ENCODE measurements at places on chromosomes 2 and 18. TPM values are rescaled to one million over a fixed set of nuclear protein-coding genes. Genes with fewer than 3 reads are reported as not detected.

The NAPG gene
- 15.6 TPM for total RNA-seq

The GPC1 gene
- total RNA-seq, result 145 TPM

The STARD6 gene
- total RNA-seq, result not detected

The ACP1 gene
- total RNA-seq, result 50.9 TPM

The PNO1 gene
- 7.8 TPM for total RNA-seq

The DAW1 gene
- total RNA-seq, result 0.25 TPM

The RAB1A gene
- total RNA-seq, result 68.0 TPM

The MATN3 gene
- total RNA-seq, result 0.80 TPM

The NPAS2 gene
- 58.0 TPM for total RNA-seq

DNA sequence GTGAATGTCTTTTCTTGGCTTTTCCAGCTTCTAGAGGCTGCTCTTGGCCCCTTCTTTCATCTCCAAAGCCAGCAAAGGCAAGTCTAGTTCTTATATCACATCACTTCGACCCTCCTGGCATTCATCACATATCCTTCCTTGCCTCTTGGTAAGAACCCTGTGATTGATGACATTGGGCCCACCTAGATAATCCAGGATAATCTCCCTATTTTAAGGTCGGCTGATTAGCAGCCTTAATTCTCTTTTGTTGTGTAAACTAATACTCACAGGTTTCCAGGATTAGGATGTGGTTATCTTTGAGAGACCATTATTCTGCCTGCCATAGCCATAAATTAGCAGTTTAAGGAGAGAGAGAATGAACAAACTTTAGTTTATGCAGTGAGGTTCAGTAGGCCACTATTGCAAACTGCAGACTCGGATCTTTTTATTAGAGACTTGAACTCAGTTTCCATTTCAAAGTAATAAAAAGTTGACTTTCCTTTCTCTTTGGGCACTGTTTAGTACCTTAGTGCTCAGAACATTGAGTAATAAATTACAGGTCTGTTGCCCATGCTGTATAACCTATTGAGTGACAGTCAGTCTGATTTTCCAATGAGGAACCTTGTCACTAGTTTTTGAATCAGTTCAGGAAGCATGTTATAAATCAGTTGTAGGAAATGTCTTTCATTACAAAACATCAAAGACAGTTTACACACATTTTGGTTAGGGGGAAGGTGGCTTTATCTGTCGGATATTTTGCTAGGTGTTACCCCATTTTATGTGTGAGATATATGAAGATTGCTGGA lies 4.5 kb downstream of the NDUFV2 start:
- no peak for DNase-seq

DNA sequence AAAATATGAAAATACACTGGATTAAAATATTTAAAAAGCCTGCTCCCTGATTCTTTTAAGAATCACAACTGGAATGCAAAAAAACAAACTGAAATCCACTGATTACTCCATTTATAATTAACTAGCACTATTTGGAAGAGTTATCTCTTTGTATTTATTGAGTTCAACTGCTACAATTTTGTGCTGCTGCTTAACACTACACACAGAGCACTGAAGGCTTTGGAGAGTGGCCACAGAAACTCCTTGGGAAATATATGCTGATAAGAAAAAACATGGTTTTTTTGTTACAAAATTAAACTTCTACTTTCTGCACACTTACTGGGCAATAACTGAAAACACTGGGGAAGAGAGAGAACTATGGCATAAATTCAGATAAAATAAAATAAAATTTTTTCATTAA lies 19.8 kb upstream of the BZW1 start:
- DNase-seq, result no peak

DNA sequence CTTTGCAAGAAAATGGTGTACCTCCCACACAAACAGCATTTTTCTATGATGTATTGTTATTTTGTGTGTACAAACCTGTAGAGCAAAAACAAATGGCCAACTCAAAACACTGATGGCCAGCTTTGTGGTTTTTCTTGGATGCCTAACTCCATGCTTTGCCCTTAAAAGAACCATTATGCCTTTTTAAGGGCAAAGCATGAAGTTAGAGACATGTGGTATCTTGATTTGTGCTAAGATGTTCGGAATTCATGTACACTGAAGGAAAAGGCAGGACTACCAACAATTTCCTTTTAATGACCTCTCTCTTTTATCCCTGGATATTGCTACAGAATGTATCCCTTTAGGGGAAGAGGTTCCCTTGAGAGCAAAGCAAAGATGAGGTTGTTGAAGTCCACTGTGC lies 273.6 kb downstream of the SCG2 start:
- no peak for DNase-seq

- no peak for DNase-seq
These were observed 22.1 kb downstream of the EHD3 start for GRCh38 chr2:31255911-31256571.

DNA sequence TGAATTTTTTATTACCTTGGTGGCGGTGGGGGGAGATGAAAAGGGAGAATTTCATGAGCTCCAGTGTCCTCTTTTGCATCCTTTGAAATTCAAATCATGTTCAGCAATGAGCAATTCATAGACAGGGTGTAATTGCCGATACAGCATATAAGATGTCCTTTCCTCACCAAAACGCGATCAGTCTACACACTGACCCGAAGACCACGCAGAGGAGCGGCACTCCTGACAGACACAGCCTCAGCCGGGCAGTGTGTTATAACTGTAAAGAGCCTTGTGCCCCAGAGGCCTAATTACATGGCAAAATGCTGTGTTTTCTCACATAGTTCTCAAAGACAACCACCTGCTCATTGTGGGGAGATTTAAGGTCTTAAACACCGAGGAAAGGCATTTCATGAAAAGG lies 38.4 kb upstream of the APCDD1 start:
- no peak for DNase-seq

DNA sequence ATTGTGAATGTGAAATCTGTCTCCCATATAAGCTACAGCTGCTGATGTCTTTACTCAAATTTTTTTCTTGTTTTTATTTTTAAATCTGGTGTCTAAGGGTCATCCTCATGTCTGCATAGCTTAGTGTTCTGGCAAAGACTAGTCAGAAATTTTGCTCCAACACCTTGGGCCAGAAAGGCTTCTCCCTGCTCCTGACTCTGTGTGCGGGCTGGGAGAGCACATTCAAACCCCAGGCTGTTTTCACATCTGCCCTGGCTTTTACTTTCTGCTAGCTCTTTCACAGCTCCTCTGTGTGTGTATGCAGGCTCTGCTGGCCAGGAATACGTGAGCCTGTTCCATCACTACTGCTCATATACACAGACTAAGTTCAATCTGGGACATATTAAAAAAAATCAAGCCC lies 102.9 kb upstream of the RIOK3 start:
- no peak for DNase-seq

- DNase-seq, result no peak
These were observed 164.6 kb downstream of the HDAC4 start for GRCh38 chr2:239236043-239236807.

DNA sequence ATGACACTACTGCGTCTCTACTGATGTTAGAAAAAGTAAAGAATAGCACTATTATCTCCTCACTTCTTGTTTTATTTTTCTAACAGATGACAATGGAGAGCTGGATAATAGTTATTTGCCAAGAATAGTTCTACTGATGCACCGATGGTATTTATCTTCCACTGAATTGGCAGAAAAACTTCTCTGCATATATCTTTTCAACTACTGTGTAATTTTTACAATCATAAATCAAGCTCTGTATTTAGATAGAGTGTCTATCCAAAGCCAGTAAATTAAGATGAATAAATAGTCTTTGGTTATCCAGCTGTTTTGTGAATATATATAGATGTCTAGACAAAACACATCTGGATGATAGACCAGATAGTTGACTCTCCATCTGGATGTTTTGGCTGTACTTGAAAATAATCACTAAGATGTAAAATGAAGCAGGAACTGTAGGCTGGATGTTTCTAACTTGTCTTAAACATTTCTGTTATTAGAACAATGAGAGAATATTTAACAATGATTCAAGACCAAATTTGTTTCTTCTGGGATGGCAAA lies 40.1 kb downstream of the RASGRP3 start:
- no peak for DNase-seq

GRCh38 chr2:32231959-32232358 lies 32.7 kb downstream of the NLRC4 start:
- no peak for DNase-seq

DNA sequence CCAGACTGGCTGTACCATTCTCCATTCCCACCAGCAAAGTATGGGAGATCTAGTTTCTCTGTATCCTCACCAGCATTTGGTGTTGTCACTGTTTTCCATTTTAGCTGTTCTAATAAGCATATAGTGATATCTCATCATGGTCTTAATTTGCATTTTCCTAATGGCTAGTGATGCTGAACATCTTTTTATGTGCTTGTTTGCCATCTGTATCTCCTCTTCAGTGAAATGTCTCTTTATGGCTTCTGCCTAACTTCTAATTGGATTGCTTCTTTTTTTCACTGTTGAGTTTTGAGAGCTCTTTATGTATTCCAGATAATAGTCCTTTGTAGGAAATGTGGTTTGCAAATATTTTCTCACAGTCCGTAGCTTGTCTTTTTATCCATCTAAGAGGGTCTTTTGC lies 18.9 kb upstream of the BIN1 start:
- DNase-seq, result no peak

DNA sequence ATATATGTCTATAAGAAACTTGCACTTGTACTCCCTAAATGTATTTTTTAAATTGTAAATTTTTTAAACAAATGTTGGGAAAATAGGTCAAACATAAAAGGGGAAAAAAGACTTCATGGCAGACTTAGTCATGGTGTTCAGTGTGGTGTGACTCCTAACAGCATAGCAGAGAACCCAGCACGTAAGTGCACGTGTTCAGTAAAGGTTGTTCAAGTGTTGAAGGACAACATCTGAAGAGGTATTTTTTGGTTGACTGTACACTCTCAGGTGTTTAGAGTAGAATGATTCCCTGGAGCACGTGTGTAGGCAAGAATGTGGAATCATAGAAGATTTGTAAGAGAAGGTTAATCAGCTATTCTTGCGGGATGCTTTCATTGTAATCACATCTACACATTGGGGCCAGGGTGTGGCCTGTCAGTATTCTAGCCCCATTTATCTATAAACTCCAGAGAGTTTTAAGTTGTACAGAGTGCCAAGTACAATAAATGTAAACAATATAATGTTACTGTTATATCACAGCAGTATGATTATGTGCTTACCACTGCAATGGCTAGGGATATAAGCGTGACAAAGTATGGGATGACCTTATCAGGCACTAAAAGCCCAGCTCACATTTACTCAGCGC lies 106.8 kb downstream of the CRIM1 start:
- DNase-seq, result no peak

DNA sequence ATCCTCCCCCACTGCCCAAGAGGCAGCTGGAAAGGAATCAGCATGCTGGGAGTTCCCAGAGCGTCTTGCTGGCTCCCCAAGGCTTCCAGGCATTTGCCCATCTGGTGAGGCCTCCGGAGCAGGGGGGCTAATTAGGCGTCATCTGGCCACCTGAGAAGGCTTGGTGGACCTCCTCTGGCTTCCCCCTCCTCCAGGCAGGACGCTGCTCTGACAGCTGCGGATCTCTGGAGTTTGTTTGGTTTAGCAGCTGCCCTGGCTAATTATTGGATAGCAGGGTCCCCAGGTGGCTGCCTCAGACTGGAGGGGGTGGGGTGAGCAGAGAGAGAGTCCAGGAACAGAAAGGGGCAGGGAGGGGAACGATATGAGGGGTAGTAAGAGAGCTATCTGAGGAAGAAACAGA lies 425.2 kb upstream of the MEX3C start:
- DNase-seq, result no peak

DNA sequence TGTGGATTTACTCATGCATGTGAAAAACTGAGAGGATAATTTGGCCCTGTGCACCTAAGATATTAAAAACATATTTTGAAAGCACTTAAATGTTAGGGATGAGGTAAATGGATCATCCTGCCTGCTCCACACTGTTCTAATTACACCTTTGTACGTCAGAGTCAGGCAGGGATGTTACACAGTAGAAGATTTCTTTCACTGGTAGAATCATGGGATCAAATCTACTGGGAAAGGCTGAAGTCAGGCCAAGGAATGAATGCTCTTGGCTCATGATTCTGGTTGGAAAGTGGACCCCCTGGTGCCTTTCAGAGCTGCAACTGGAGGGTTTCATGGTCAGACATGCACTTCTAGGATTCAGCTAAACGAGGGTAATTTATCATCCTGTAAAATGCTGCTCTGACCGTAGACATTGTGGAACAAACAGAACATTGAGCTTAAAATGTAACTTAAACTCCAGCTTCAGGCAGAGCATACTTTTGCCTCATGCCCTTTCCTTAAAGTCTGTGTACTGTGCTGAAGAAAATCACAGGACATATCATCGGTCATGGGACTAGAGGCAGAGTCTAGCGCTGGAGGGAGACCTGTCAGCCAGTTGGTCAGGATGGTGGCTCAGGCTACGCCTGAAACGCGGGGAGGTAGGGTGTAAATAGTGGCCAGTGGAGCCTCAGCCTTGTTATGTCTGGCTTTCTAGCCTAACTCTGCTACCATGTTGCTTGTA lies 4.9 kb downstream of the KCNE4 start:
- DNase-seq, result no peak

DNA sequence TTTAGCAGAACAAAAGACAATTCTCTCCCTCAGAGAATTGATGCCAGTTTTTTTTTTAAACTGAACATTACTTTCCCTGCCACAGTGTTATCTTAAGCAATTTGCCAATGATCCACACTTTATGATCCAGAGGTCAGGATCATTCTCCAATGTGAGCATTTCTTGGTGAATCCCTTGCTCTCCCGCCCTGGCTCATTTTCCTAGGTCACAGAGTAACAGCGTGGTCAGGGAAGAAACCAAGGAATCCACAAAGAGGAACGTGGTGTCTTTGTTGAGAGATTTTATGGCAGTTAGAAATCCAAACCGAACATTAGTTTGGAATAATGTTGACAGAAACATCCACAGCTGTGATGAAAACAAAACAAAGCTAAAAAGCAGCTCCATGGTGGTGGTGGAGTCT lies 250.3 kb downstream of the TTC32 start:
- DNase-seq, result no peak

- no peak for DNase-seq
These were observed 240.5 kb upstream of the CHAC2 start for GRCh38 chr2:53527056-53527455.

DNA sequence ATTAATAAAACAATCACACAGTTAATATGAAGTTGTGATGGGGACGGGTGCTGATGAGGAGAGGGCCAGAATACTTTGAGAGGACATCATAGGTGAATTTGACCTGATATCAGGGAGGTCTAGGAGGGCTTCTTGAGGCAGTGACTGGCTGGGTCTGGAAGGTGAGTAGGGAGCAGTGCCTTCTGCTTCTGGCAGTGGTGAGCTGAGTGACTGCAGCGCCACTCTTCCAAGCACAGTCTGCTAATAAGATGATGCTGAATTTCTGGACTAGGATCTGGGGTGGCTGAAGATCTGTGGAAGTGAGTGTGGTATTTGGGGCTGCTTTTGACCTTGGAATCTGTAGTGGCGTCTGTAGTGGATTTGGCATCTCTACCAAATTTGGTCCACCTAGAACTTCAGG lies 5.5 kb downstream of the DGKD start:
- DNase-seq, result no peak

- no peak for DNase-seq
These were observed 167.1 kb upstream of the DOK6 start for GRCh38 chr18:69233465-69234054.
